Stimulated activated CD8-positive, alpha-beta memory T cell treated with anti-CD3 and anti-CD28 coated beads, Interleukin-7, amount 100 ng/mL, for 48 hours (primary cell): ENCODE measurements at places on chromosomes 7 and 10.

GRCh38 chr10:26156019-26156418 is 60.6 kb upstream of the GAD2 start:
- DNase-seq: no peak

DNA sequence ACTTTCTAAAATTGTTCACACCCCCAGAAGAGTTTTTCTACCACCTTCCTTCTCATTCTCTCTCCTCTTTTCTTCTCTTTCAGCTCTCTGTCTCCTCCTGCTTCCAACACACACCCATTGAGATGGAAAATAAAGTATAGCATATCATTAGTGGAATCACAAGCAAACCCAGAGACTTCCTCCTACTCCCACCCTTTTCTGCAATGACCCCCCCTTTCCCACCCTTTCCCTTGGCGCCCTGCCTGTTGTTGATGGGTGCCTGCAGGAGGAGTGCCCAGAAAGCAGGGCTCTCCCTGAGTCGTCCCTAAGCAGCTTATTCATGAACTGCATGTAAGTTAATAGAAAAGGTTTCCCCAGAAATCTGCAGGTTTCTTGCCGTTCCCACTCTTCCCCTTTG is 300.0 kb downstream of the PLXNA4 start:
- no peak for DNase-seq

DNA sequence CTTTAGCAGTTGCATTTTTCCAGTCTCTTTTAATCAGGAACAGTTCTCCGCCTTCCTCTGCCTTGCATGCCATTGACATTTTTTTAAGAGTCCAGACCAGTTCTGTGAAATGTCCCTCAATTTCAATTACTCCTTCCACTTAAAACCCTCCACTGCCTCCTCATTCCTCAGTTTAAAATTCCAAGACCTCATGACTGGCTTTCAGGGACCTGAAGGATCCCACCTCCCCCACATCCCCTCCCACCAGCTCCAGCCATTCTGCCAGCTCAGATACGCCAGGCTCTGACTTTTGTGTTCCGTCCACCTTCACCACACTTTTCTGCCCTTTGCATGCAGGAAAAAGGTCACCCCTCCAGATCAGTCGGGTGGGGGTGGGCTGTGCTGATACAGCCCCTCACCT is 8.7 kb downstream of the TNRC18 start:
- DNase-seq: no peak

DNA sequence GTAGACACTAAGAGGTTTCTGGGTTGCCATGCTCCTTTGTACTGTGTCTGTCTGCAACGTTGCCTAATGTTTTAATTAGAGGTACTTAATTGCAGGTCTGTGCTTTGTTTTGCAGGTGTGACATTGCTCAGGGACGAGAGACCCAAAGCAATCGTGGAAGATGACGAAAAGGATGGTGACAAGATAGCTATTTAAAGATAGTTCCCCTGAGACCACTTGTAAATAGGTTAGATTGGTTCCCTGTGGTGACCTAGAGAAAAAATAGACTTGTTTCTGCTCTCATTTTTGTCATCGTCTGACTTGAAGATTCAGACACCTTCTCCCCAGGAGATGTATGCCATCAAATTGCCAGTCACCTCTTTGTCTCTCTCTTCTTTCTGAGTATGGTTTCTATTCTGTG is 20.1 kb downstream of the PPP1R17 start:
- no peak for DNase-seq

GRCh38 chr7:12458520-12459131 is 55.0 kb upstream of the VWDE start:
- DNase-seq: no peak

- DNase-seq: no peak
Measured at GRCh38 chr7:80047032-80047431, 87.6 kb upstream of the GNAI1 start.

- no peak for DNase-seq
Measured at GRCh38 chr10:131548176-131548575, 236.7 kb upstream of the TCERG1L start.

GRCh38 chr10:7563368-7563767 is 103.4 kb downstream of the ITIH5 start:
- no peak for DNase-seq

DNA sequence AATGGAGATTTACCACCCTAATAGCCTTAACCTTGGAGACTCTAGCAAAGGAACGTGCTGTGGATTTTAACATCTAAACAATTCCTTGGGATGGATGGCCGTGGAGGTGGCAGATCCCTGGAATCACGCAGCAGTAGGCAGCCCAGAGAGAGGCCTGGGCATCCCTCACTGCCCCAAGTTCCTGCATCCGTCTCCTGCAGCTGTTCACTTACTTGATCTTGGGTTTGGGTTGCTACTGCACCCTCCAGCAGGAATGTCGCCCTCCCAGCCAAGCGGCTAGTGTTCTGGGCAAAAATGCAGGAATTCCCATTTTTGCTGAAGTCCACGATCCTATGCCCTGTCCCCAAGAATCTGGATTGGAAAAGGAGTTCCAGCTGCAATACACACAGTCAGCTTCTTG is 166.7 kb upstream of the SH2B2 start:
- DNase-seq: no peak

GRCh38 chr7:102874166-102874829 is 38.5 kb upstream of the LRRC17 start:
- DNase-seq: no peak

DNA sequence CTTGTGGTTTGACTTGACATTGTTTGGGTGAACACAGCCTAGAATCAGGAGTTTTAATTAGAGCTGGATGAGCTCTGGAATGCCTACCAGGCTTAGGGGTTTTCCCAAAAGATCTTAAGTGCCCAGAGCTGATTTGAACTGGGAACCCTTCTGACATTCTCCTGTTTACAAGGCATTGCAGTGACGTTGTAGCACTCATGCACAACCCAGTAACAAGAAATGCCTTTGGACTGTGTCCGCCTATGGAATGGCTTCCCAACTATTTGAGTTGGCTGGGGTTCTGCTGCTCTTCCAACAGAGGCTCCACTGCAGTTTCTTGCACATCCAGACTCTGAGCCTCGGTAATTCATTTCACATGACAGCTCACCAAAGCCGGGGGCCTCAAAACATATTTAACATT is 76.7 kb upstream of the MKX start:
- DNase-seq: no peak

DNA sequence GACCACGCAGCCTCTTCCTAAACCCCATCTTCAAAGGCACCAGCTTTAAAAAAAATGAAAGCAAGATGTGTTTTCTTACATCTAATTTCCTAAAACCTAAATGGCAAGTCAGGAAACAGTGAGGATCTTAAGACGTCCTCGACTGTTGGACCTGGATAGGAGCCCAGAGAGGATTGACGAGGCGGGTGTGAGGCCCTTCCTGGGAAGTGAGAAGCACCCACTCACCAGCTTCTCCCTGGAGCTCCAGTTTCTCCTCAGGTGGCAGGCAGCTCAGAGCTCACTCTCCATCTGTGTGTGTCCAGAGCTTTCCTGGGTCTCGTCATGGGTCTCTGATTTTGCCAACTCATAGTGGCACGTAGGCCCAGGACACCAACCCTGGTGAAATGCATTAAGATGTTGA is 614.0 kb upstream of the AUTS2 start:
- DNase-seq: no peak

DNA sequence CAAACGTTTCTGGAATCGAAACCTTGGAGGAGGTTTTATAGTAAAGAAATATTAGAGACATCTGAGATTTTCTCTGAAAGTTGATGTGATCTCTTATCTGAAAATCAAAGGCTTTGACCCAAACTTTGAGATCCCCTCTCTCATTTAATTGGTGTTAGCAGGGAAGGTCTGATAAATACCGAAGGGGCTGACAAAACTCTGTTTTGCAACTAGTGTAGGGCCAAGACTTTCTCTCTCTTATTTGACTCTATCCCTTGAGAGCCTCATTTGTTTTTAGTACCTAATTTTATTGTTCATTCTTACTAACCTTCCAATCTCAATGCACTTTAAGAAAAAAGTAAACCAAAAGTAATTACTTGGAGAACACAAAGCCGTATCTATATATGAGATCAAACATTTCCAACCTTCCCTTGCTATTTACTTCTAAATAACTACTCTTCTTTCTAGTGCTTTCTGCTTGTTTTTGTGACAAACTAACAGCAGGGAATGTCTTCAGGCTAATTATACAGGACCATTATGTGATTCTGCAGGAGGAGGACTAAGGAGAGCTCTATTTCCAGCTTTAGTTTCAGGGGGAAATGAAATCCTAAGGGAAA is 33.4 kb upstream of the NPVF start:
- no peak for DNase-seq

DNA sequence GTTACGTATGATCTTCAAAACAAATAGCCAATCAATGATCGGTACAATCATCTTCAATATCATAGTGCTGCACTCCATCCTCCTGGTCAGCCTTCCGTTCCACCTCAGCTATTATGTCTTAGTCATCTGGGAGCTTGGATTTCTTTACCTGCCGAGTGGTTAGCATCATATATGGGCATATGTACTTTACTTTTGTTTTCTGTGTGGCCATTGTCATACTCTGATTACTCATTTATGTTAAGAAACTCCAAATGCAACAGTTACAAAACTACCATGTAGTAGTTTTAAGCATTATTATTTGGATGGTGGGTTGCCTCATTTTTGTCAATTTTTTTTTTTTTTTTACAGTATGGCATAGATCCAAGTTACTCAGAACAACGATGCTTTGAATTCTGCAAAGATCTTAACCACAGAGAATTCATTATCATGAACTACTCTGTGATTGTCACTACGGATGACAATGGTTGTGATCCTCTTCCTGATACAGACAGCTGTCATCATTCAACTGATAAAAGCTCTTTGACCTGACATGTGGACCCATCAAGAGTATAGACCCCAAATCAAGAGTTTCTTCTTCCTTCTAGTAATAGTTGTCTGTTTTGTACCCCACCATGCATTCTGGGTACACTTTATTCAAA is 52.1 kb upstream of the NME8 start:
- no peak for DNase-seq

DNA sequence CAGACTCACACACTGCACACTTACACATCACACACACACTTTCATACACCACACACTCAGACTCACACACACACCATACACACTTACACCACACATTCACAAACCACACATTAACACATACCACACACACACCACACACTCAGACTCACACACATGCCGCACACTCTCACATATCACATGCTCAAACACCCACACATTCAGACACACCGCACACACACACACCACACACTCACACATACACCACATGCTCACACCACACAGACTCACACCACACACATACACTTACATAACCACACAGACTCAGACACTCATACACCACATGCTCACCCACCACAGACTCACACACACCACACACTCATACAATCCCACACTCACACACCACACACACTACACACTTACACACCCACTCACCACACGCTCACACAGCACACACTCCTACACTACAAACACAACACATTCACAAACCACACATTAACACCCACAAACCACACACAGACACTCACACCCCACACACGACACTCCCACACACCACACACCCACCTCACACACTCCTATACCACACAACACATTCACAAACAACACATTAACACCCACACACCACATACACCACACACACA is 125.4 kb downstream of the EVX1 start:
- DNase-seq: no peak

DNA sequence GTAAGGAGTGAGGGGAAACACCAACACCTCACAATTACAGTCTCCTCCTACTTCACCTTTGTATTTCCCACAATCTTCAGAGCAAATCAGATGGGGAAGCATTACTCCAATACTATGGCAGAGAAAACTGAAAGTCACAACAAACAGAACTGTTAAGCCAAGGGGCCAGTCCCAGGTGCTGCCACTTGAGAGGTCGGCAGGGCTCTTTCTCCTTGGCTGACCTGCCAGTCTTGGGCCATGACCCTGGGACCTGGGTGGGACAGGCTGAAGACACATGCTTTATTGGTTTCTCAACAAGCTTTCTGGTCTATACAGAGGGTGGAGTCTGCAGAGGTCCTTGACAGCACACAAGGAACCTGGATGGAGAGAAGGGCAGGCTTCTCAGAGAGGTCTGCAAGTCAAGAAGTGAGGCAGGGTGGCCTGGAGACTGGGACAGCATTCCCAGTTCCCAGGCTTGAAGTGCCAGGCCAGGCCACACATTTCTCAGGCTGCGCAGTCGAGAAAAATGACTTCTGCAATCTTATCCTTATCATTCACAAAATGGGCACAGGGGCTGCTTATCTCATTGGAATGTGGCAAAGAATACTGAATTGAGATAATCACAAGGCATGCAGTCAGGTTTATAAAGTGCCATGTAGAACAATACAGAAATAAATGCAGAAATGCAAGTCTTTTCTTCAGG is 301.0 kb downstream of the CXCL12 start:
- no peak for DNase-seq

GRCh38 chr7:27203365-27203953 is 3.6 kb upstream of the HOXA13 start:
- no peak for DNase-seq

DNA sequence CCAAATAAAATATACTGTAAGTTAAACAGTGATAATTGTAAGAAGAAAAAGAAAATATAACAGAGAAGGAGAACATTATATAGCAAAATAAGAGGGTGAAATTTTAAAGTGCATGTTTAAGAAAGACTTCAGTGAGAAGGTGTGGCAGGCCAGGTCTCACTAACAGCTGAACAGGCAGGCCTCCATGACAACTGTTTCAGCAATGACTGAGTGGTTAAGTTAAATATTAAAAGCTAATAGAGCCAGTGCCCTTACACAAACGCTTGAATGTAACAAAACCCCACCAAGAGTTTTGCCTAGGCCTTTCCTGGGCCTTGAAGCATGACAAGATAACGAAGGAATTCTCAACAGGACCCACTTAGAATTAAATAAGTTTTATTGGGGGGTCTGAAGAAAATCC is 32.6 kb downstream of the CFAP43 start:
- DNase-seq: no peak

GRCh38 chr10:15494850-15495506 is 123.9 kb upstream of the FAM171A1 start:
- no peak for DNase-seq

DNA sequence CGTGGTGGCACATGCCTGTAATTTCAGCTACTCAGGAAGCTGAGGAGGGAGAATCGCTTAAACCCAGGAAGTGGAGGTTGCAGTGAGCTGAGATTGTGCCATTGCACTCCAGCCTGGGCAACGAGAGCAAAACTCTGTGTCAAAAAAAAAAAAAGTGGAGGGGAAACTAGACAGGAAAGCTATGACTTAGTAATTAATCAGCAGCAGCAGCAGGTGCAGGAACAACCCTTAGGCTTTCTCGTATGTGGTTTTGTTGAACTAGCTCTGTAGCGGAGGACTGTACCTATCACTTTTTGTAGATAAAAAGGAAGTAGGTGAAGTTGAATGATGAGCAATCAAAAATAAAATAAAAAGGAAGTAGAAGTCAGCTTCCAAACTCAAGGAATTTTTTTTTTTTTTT is 76.9 kb upstream of the KMT2C start:
- DNase-seq: no peak

GRCh38 chr10:114336823-114337509 is 67.3 kb downstream of the AFAP1L2 start:
- no peak for DNase-seq

GRCh38 chr7:19079066-19079465 is 38.4 kb downstream of the TWIST1 start:
- no peak for DNase-seq

- DNase-seq: no peak
Measured at GRCh38 chr10:132422903-132423825, 26.2 kb downstream of the PWWP2B start.

- no peak for DNase-seq
Measured at GRCh38 chr7:148255333-148255732, 335.2 kb upstream of the C7orf33 start.
